ENCODE measurements at places on chromosomes 5 and 9.
A peak's percentile ranks its signal among the peaks of the same experiment; 100 is the strongest.

GRCh38 chr9:70110194-70111041 lies 66.8 kb downstream of the MAMDC2 start:
- no peak for DNase-seq

DNA sequence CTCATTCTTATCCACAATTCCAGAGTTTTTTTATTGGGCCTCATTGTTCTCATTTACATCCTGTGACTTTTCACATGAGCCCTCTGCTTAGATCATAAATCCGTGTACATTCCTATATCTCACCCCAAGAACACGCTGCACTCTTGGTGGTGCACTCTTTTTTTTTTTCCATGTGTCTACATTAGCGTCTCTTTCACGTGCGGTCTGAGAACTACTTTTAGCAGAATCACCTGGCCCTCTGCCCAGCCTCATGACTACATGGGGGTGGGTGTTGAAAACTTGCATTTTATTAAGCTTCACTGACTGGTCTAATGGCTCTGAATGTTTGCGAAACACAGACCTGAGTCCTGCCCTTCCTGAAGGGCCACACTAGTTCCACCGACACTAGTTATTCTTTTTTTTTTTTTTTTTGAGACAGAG lies 18.6 kb downstream of the C9orf57 start:
- DNase-seq, result peak; percentile 19

- no peak for DNase-seq
Measured at GRCh38 chr9:108521063-108521590, 334.7 kb downstream of the ACTL7B start.

GRCh38 chr9:128008171-128008570 lies 27.4 kb upstream of the EEIG1 start:
- DNase-seq, result no peak

DNA sequence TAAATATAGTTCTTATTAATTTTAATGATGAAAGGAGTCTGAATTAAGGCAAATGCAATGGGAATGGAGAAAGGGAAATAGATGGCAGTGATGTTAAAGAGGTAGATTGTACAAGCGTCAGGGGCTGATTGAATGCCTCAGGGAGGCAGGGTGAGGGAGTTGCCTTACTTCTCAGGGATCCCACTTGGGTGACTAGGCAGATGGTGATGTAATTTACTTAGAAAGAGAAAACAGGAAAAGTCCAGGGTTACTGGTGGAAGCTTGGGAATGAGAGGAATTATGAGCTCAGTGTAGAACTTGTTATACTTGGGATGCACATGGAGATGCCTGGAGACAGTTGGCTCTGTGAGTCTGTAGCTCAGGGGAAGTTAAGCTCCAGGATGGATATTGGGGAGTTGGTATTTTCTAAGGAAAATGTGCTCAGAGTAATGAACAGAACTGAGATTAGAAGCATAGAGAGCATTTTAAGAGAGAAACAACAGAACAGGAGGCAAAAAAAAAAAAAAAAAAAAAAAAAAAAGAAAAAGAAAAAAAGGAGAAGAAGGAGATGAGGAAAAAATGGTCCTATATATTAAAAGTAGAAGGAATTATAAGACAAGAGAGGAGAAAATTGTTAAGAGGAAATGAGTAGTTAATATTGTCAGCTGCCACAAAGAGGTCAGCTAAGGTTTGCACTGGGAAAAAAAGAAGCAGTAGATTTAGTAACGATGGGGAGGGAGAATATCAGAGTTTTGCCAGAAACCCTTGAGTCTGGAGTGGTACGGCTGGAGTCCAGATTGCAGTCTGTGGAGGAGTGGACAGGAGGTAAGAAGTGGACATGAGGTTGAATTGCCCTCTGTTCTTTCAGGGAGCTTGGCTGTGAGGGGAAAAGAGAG lies 88.0 kb upstream of the ELL2 start:
- DNase-seq, result no peak

All from iPS-NIHi11 (cell line).